ENCODE measurements at places on chromosomes 1 and 21.

DNA sequence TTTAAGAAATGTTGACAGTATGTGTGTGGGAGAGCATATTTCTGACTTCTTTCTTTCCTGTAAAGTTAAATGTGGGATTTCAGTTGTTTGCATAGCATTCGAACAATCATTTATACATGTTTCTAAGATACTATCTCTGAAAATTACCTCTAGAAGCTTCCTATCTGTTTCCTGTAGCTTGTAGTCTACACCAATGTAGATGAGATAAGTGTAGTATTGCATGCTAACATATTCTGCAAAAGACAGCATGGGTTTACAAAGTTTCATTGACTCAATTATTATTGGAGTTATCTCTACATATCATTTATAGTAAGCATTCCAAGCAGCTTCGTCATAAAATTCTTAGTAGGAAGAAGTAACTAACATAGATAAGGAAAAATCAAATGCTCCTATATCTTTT lies 98.9 kb upstream of the DPYD start:
- DNase-seq, result no peak

DNA sequence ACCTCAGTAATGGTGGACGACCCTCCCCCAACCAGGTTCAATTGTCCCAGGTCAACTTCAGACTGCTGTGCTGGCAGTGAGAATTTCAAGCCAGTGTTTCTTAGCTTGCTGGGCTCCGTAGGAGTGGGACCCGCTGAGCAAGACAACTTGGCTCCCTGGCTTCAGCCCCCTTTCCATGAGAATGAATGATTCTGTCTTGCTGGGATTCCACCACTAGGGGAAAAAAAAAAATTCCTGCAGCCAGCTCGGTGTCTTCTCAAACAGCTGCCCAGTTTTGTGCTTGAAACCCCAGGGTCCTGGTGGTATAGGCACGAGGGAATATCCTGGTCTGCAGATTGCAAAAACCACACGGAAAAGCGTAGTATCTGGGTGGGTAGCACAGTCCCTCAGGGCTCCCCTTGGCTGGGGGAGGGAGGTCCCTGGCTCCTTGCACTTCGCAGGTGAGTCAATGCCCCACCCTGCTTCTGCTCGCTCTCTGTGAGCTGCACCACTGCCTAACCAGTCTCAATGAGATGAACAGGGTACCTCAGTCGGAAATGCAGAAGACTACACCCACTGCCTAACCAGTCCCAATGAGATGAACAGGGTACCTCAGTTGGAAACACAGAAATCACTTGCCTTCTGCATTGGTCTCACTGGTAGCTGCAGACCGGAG lies 41.5 kb downstream of the GBP6 start:
- no peak for DNase-seq

- DNase-seq, result no peak
Measured at GRCh38 chr1:48396208-48396607, 75.8 kb downstream of the SPATA6 start.

DNA sequence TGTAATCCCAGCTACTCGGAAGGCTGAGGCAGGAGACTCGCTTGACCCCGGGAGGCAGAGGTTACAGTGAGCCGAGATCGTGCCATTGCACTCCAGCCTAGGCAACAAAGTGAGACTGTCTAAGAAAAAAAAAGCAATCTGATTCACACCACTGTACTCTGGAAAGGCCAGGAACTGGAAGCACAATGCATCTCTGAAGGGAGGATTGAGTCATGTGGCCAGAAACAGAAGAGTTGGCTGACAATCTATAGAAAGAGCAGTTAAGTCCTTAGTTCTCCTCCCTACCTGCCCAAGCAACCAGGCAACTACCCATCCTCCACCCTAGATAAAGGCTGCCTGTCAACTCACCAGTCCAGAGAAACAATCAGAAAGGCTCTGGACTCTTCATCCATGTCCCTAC lies 45.9 kb downstream of the PIK3R3 start:
- DNase-seq, result no peak

DNA sequence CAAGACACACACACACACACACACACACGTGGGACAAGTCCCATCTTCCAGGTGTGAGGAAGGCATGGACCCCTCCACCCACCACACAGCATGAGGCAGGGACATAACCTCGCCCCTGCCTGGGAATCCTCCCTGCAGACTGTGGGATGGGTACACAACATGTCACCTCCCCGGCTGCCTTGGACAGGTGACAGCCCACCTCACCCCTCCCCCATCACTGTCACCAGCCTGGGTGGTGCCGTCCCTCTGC lies 40.7 kb downstream of the AHDC1 start:
- no peak for DNase-seq
